NCI-H1048 (cell line): ENCODE measurements at places on chromosomes 12 and 14.
A peak's percentile ranks its signal among the peaks of the same experiment; 100 is the strongest.

DNA sequence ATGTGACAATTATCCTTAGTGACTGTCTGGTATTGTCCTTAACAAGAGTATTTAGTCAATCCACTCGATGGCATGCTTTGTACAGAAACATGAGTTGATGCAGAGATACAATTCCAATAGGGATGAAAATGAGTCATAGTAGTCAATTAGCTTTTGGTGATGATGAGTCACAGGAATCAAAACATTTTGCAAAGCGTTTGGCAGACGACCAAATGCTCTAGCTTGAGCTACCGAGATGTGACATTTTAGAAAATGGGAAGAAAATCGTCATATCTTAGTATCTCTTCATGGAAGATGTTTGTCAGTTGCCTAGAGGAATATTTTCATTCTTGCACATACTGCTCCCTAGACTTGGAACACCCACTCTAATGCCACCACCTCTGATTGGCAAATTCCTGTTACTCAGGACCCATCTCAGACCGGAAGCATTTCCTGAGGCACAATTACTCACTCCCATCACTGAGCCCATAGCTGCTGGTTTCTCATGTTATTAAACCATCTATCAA lies 95.0 kb downstream of the LMNTD1 start:
- DNase-seq, result peak; percentile 4

GRCh38 chr14:37406095-37406494 lies 189.0 kb downstream of the FOXA1 start:
- DNase-seq, result no peak

- no peak for DNase-seq
Measured at GRCh38 chr14:81890020-81890419, 356.4 kb upstream of the SEL1L start.

DNA sequence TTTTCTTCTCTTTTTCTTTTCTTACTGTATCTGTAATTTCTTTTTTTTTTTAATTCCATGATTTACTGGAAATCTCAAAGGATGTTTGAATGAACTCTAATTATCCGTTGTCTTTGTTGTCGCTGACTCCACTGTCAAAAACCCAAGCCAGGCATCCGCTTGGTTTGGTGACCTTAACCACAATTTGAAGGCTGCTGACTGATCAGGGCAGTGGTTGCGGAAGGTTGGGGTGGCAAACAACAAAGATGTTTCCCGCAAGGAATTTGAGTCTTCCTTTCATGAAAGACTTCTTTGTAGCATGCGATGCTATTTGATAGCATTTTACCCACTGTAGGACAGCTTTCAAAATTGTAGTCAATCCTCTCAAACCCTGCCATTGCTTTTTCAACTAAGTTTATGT lies 1013.8 kb downstream of the DIO2 start:
- no peak for DNase-seq

DNA sequence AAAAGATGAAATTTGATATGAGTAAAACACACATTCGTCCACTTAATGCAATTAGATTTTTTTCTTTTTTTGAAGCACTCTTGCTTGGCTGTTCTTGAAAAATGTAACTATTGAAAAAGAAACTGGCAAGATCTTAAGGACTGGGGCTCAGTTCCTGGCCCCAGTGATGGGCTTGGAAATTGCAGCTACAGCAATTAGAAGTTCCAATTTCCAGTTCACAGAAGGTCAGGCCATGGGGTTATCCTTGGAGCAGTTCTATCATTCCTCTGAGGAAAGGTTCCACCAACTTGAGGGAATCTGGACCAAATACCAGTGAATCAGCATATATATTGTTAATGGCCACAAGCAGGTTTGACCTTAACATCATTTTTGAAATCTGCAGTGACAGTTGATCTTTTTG lies 18.9 kb downstream of the IGF1 start:
- no peak for DNase-seq

GRCh38 chr12:13546231-13546630 lies 349.7 kb downstream of the EMP1 start:
- DNase-seq, result no peak

- no peak for DNase-seq
Measured at GRCh38 chr12:133222211-133222610, 13.5 kb downstream of the ANHX start.

GRCh38 chr14:68230950-68231717 lies 411.6 kb downstream of the RAD51B start:
- DNase-seq, result no peak
